Omental fat pad (tissue), 4 donors: ENCODE measurements at places on chromosomes 11 and 22. TPM values are rescaled to one million over a fixed set of nuclear protein-coding genes. Genes with fewer than 3 reads are reported as not detected.

GRCh38 chr22:44927463-44928135 is 82.2 kb downstream of the PHF21B start:
- no peak for DNase-seq

DNA sequence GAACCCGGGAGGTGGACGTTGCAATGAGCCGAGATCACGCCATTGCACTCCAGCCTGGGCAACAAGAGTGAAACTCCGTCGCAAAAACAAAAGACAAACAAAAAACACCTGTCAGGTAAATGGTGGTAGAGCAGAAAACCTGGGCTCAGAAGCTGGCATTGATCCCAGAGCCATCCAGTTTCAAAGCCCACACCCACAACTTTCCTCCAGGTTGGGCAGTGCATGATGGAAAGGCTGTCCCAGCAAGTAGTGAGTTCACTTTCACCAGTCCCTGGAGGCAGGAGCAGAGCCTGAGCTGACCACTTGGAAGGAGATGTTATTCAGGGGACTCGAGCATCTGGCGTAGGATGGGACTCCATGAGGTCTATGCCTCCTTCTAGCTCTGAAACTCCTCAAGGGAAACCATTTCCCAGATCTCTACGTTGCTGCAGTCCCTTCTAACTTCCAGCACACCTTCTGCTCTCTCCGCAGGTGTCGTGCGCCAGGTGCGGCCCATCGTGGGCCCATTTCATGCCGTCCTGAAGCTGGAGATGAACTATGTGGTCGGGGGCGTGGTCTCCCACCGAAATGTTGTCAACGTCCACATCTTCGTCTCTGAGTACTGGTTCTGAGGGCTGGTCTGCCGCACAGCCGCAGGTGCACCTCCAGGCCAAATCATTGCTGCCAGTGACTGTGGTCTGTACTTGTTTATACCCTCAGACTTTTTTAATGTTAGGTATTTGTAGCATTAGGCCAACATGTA is 71.6 kb upstream of the ATXN10 start:
- DNase-seq = no peak

DNA sequence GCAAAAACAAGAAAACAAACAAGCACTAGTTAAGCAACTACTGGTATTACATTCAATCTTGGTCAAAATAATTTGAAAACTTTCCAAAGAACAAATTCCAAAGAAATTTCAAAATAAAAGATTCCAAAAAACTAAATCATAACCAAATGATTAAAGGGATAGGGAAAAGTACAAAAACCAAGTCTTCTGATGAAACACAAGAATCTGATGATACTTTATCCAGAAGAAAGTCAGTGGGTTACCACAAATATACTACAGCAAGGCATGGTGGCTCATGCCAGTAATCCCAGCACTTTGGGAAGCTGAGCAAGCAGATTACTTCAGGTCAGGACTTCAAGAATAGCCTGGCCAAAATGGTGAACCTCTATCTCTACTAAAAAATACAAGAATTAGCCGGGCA is 59.1 kb downstream of the NUP98 start:
- DNase-seq = no peak

CYP2R1 gene
- 10.4 TPM for total RNA-seq

DNA sequence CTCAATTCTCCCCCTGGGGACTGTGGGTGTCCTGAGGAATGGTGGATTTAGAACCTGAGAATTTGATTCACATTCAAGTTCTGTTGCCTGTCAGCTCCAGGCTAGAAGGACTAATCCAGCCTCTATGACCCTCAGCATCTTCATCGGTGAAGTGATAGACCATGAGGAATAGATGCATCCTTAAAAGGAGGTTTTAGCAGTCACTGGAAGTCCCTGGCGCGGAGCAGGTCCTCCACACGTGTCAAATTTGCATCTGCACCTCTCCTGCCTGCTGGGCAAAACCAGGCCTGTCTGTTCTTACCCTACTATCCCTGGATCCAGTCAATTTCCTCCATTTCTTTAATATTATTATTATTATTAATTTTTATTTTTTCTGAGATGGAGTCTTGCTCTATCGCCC is 808.4 kb downstream of the TBC1D22A start:
- DNase-seq = no peak

GRCh38 chr11:72041364-72042063 is 38.8 kb downstream of the NUMA1 start:
- DNase-seq = no peak

- DNase-seq = peak; percentile 61
Observed at GRCh38 chr22:39388261-39389011, 11.1 kb upstream of the TAB1 start.

DNA sequence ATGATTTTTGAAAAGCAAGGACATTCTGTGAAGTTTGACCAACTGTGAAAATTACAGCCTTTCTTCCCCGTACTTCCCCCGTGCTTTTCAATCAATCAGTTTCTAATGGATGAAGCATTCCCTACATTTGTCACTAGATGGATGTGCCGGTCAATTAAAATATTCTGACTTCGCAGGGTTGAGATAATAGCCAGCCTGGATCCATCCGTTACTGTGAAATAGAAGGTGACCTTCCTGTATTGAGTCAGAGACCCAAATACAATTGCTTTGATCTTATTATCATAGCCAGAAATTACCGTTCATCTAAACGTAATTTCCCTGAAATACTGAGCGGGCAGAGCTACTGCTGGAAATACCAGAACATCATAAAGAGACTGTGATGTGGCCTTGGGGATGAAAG is 21.1 kb upstream of the PARVB start:
- no peak for DNase-seq

BARX2 gene
- not detected for total RNA-seq

TEX12 gene
- 0.96 TPM for total RNA-seq

- DNase-seq = no peak
Observed at GRCh38 chr11:38593649-38594048, 1995.6 kb upstream of the RAG2 start.

DNA sequence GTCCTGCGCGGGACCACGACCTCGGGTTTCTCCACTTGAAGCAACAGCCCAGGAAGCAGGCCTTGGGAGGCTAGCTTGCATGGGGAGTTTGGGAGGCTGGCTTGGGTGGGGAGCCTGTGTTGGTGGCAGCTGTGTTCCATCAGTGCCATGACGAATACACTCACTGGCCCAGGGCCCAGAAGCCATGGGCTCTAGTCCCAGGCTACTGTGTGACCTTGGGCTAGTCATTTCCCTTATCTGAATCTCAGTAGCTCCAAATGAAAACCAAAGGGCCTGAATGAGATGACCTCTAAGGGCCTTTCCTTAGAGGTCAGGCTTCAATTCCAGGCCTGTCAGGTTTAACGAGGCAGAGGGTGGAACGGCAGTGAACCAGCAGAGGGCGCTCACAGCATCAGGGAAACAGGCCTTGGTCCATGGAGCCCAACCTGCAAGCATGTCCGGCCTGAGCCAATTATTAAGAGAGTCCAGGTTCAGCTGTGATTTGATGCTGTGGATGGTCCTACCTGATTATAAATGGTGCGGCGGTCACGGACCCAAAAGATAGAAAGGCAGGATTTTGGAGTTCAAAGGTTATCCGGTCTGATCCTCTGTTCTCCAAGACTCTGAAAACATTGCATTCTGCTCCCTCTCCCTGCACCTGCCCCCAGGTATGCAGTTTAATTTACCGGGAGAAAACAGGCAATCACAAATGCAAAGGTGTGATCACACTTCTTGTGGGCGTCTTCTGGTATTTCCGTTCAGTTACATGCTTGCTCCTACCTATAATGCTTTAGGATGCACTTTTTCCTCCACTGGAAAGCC is 15.9 kb downstream of the PTPN5 start:
- no peak for DNase-seq

CCDC73 gene
- total RNA-seq = not detected

GRCh38 chr11:2526808-2527381 is 82.1 kb downstream of the KCNQ1 start:
- peak; percentile 22 for DNase-seq

DNA sequence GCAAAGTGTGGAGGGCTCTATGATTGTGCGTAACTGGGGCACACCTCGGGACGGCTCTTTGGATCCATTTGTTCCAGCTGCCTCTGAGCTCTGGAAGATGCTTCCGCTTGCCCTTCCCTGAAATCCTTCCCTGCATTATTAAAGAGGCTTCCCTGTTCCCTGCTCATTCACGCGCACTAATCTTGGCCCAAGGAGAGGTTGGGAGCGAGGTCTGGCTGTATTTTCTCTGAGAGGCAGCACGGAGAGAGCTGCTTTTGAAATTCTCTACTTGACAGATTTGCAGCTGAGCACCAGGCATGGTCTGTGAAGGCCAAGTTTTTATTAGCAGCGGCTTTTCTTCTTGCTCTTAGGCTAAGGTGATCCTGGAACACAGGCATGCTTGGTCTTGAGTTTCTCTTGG is 94.8 kb upstream of the NTM start:
- DNase-seq = no peak

DNA sequence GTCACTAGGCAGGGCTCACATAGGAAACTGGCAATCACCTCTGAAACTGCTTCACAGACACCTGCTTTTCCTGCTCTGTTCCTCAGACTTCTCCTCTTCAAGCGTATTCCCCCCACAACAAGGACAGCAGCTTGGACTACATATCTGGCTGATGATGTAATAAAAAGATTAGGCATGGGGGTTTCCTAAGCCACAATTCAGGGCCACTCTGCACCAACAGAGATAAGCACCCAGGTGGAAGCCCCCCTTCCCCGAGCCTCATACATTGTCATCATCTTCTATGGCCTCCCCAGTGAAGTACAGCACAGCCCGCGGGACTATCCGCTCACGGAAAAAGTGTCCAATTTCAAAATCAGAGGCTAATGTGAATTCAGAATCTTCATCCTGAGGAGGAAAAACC is 25.0 kb upstream of the PHLDA2 start:
- no peak for DNase-seq

- no peak for DNase-seq
Observed at GRCh38 chr11:11420191-11420898, 67.3 kb upstream of the CSNK2A3 start.

- no peak for DNase-seq
Observed at GRCh38 chr11:4018641-4019040, 76.0 kb upstream of the RRM1 start.

DNA sequence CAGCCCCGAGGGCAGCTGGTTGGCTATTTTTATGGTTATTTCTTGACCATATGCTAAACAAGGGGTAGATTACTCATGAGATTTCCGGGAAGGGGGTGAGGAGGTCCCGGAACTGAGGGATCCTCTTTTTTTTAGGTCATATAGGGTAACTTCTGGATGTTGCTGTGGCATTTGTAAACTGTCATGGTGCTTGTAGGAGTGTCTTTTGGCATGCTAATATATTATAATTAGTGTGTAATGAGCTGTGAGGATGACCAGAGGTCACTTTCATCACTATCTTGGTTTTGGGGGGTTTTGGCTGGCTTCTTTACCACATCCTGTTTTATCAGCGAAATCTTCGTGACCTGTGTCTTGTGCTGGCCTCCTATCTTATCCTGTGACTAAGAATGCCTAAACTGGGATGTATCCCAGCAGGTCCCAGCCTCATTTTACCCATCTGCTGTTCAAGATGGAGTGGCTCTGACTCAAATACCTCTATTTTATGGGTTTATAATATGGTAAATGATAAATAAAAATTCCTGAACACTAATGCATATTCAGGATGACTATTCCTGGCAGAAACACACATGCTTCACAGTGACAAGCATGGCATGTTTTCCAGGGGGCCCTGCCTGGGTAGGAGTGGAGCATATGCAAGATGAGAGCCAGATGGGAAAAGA is 11.2 kb downstream of the KREMEN1 start:
- no peak for DNase-seq

- no peak for DNase-seq
Observed at GRCh38 chr11:68504432-68505066, 44.0 kb downstream of the PPP6R3 start.

MIAT gene
- total RNA-seq = 2.0 TPM

TMPRSS6 gene
- not detected for total RNA-seq

DNA sequence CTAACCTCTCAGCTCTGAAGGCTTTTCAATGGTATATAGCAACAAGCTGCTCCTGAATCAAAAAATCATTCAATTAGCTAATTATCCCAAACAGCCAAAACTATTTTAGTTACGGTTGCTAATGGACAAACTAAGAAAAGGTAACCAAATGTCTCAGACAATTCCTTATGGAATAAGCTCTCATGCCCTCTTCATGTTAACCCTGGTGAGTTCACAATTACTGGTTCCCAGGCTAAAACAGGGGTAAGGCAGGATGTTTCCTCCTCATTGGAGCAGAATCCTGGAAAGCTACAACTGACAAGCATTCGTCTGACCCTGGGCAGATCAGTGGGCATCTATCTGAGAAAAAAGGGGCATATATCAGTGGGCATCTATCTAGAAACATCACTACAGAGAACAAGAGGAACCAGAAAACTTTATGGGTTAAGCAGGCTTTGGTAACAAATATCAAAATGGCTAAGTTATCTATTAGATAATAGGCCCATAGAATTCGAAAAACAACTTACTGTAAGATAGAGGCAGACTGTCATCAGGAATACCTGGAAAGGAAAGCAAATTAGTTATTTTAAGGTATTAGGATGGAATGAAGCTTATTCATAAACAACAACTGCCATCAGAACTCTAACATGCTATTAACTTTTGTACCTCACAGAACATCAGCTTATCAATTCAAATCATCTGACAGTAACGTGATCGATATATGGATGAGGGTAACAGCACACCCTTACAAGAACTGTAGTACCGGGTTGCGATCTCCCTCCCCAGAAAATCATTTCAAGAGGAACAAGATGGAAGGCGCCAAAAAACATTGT is 14.8 kb upstream of the WDR74 start:
- DNase-seq = no peak

DNA sequence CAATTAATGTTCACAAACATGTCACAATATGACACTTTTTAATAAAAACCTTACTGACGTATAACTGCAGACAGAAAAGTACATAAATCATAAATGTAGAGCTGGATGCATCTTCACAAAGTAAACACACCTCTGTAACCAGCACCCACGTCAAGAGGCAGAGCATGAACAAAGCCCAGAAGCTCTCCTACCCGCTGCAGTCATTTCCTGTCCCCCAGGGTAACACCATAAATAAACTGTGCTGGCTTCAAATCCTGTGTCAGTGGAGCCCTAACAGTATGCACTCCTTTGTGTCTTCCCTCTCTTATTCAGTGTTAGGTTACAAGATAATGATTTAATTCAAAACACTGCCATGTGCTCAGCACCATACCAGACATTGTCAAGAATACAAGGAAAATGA is 5.7 kb downstream of the SYT13 start:
- no peak for DNase-seq

- no peak for DNase-seq
Observed at GRCh38 chr11:131228378-131228777, 142.0 kb upstream of the NTM start.

GRCh38 chr22:33687464-33687863 is 232.8 kb downstream of the LARGE1 start:
- no peak for DNase-seq

GRCh38 chr11:83389975-83390374 is 103.8 kb upstream of the CCDC90B start:
- no peak for DNase-seq

- DNase-seq = no peak
Observed at GRCh38 chr11:76639621-76640020, 30.9 kb downstream of the LRRC32 start.

PPFIA1 gene
- total RNA-seq = 119 TPM

HPS4 gene
- total RNA-seq = 40.5 TPM

DNA sequence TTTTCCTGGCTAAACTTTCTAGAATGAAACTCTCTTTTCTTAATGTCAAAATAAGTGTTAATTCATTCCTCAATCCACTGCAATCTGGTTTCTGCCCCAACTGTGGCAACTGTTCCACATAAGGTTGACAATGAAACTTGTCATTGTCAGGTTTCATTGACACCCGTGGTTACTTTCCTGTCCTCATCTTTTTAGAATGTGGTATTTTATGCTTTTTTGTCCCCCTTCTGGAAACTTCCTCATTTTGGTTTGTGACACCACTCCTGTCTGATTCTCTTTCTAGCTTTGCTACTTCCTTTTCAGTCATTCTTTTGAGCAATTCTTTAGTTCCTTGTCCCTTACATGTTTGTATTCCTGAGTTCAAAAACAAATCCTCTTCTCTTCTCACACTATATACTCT is 7.5 kb upstream of the PDE3B start:
- DNase-seq = no peak
